ENCODE measurements at places on chromosomes 5 and 9. TPM values are rescaled to one million over a fixed set of nuclear protein-coding genes. Genes with fewer than 3 reads are reported as not detected.
A peak's percentile ranks its signal among the peaks of the same experiment; 100 is the strongest.

DNA sequence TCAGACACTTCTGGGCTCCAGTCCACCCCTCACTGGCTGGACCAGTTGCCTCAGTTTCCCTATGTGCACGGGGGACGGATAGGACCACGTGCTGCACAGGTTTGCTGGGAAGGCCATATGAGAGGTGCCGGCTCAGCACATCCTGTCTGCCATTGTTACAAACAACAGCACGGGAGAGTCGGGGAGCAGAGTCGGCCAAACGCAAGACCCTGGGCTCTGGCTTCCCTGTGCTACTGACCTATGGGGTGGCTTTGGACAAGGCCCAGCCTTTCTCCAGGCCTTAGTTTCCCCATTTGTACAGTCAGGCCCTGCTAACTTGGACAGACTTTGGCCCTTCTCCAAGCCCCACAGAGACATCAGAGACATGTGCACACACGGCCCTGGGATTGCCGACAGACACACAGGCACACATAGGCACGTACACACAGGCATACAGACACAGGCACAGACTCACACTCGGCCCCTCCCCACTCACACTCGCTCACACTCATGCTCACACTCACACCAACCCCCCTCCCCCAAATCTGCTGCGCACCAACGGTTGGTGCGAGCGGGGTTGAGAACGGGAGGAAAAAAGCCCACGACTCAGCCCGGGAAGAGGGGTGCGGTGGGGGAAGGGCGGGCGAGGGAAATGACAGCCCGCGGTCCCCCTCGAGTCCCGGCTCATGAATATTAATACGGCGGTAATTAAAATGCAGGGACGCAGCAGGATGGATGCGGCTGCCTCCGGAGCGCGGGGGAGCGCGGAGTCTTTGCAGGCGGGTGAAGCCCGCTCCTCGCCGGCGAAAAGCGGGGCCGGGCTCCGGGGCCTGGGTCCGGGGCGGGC, 133.0 kb downstream of the C9orf50 start:
- DNase-seq: no peak

DNA sequence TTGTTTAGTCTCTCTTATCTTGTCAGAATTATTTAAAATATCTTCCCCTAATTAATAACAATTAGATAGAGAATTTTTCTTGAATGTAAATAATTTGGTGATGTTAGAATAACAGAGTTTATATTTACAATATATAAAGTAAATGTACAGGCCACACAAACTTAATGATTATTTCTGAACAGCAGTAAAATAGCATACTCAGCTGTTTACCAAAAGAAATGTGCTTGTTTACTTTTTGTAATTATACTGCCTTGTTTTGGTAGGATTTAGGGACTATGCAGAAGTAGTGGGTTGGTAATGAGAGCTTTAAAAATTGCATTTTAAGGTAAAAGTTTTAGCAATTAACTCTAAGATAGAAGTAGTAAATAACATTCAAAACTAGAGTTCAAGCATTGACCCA, 17.4 kb downstream of the NDFIP1 start:
- no peak for DNase-seq

- DNase-seq: peak; percentile 53
These were observed 245.7 kb upstream of the NR4A3 start for GRCh38 chr9:99576002-99576401.

- no peak for DNase-seq
These were observed 130.9 kb downstream of the CEMIP2 start for GRCh38 chr9:71637375-71637774.

GRCh38 chr5:173696216-173696615, 79.8 kb upstream of the BOD1 start:
- DNase-seq: no peak

DNA sequence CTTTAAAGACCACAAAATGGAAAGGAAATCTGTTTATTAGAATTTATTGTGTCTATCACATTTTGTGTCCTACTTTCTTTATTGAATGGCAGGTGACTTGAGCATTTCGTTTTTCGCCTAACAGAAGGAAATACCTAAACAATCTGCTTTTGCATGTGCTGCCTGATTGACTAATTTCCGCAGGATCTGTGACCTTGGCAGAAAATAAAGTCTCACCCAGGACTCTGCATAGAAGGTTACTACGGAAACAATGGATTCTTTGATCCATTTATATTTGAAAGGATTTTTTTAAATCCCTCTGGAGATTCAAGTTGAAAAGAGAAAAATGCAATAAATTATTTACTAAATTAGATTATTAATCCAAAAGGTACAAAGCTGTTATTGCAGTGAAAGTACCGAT, 61.0 kb upstream of the CAST start:
- DNase-seq: no peak

GRCh38 chr5:78041805-78042204, 252.7 kb downstream of the AP3B1 start:
- DNase-seq: no peak

DNA sequence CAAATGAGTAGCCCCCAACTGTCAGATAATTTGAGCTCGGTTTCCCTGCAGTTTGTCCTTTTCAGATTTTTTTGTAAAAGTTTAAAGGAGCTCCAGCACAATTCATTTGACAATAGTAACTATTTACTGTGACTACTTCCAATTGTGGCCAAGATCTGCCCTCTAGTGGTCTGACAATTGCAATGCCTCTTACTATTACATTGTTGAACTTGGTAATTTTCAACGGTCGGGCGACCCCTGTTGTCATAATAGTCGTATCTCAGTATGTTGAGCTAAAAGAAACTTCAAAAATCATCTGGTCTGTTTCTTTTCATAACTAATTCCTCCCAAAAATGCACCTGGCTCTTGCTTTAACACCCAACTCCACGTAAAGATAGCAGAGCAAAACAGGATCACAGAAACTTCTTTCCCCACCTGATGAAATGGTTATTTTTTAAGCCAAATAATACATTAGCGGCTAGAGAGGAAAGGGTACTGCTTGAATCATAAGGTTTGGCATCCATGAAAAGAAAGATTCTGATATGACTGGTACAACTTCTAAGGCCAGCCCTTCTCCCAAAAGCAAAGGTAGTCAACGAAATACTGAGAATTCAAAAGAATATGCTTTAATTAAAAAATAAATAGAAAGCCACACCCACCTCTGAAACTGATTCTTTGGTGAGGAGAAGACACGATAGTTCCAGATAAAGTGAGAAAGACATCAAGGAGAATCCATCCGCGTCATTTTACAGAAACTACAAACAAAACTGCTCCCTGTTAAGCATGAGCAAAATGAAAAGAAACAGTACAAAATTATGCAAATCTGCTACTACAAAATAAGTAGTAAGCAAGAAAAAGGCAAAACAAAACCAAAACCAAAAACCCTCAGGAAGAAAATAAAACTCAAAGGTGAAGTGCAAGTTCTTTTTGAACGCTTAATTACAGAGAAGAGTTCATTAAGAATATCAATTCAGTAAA, 76.9 kb upstream of the HTR4 start:
- DNase-seq: peak; percentile 90

GRCh38 chr5:133868946-133869518, 99.4 kb downstream of the C5orf15 start:
- DNase-seq: peak; percentile 91

DNA sequence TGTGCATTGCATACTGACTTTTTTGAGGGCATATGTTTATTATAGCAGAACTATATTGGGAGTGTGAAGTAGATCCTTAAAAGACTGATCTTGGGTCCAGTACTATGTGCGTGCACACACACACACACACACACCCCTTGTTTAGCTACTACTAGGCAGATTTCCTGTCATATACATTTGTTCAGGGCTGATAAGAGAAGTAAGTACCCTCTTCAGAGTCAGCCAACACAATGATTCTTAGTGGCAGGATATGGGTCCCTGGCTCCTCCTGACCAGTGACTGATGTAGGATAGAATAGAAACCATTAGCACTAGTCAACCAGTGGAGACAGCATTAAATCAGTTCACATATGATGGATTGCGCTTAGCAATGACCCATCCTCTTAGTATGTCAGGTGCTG, 76.2 kb upstream of the MIER3 start:
- DNase-seq: no peak

The C9orf153 gene
- total RNA-seq: not detected

The ATP10B gene
- not detected for total RNA-seq

The NMUR2 gene
- total RNA-seq: not detected

The PCDHA11 gene
- total RNA-seq: not detected

The CYLC2 gene
- not detected for total RNA-seq

The ARHGEF28 gene
- not detected for total RNA-seq
